ENCODE measurements at places on chromosomes 3 and 15.

DNA sequence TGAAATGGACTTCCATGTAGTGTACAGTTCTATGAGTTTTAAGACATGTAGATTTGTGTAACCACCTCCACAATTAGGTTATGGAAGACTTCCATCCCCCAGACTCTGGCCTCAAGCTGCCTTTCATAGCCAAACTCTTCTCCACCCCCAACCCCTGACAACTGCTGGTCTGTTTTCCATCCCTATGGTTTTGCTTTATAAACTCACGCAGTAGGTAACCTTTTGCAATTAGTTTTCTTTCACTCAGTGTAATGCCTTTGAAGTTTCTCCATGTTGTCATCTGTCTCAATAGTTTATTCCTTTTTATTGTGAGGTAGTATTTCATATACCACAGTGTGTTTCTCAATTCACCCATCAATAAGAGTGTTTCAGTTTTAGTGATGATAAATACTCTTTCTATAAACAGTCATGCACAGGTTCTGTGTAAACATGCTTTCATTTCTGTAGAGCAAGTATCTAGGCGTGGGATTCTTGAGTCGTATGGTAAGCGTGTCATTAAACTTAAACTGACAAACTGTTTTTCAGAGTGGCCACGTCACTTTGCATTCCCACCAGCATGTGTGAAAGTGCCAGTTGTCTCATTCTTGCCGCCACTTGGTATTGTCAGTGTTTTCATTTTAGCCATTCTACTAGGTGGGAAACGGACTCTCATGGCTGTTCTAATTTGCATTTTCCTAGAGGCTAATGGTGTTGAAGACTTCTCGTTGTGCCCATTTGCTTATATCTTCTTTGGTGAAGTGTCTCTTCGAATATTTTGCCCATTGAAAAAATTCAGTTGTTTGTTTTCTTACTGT is 47.3 kb upstream of the ALDH1A3 start:
- DNase-seq, result no peak

- no peak for DNase-seq
Observed at GRCh38 chr3:80152692-80153091, 384.9 kb upstream of the ROBO1 start.

GRCh38 chr3:47228088-47228487 is 54.5 kb downstream of the KIF9 start:
- DNase-seq, result no peak

- DNase-seq, result no peak
Observed at GRCh38 chr3:157533298-157534070, 30.3 kb upstream of the VEPH1 start.

GRCh38 chr15:69538379-69538778 is 85.8 kb downstream of the RPLP1 start:
- no peak for DNase-seq

GRCh38 chr15:32843219-32843815 is 125.5 kb downstream of the GREM1 start:
- no peak for DNase-seq

DNA sequence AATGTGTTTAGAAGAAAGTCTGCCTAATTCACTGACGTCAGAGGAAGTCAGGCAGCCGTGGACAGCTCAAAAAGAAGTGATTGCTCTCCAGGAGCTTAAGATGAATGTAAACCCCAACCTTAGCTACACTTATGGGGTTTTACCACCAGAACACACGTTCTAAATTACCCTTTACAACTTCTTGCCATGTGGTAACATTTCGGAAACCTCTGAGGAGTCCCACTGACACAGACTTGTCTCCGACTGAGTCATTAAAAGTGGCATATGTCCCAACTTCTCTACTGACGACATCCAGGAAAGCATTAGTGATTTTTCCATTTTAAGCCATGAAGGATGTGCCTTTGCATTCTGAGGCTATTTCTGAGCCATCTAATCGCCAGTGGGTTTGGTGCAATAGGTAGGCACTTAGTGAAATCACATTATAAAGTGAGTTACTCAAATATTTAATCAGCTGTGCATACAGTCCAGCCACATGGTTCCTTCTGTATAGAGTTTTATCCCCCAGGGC is 32.4 kb downstream of the C2CD4A start:
- no peak for DNase-seq
